ENCODE measurements at places on chromosomes 3 and 15.

- DNase-seq: no peak
Observed at GRCh38 chr15:25701721-25702465, 161.2 kb downstream of the ATP10A start.

- no peak for DNase-seq
Observed at GRCh38 chr15:61115241-61115640, 113.9 kb downstream of the RORA start.

- peak; percentile 48 for DNase-seq
Observed at GRCh38 chr3:9352917-9353752, 9.7 kb upstream of the THUMPD3 start.

- DNase-seq: no peak
Observed at GRCh38 chr15:59812889-59813288, 123.8 kb upstream of the BNIP2 start.

DNA sequence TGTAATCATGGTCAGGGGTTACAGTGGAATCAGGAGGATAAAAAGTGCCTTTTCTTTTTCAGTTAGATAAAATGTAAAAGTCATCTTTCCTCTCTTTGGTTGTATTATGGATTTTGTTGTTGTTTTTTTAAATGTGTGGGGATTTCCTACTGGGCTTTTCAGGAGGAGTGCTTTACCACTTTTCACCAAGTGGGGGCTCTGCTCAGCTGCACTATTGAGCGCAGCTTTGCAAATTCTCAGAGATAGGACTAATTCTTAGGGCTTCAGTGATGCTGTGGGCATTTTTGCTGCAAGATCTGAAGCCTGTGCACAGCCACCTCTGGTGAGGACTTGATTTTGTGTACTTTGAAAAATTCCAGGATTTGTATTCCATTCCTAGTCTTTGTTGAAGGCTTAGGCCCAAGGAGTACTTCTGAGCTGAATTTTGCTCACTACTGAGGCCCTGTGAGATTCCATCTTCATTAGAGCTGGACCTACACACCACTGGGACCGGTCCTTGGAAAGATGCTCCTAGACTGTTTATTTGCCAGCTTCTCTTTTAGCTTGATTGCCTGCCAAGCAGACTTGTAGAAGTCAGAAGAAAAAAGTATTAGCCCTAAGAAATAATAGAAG, 7.5 kb downstream of the GNB5 start:
- DNase-seq: no peak

GRCh38 chr15:63874616-63875015, 40.9 kb upstream of the HERC1 start:
- no peak for DNase-seq

DNA sequence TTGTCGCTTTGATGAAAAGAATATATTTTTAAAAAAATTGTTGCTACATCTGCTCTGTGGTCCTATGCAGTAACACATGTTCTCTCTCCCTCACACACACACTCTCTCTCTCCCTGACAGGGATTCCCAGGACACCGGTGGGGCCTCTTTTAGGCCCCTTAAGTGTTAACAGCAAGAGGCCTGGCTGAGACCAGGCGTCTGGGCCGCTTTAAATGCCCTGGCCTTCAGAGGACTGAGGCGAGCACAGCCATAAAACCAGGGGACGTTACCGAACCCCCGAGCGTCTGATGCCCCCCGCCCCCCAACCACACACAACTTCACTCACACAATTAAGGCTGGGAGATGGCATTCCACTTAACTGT, 1.7 kb downstream of the BNC1 start:
- no peak for DNase-seq

DNA sequence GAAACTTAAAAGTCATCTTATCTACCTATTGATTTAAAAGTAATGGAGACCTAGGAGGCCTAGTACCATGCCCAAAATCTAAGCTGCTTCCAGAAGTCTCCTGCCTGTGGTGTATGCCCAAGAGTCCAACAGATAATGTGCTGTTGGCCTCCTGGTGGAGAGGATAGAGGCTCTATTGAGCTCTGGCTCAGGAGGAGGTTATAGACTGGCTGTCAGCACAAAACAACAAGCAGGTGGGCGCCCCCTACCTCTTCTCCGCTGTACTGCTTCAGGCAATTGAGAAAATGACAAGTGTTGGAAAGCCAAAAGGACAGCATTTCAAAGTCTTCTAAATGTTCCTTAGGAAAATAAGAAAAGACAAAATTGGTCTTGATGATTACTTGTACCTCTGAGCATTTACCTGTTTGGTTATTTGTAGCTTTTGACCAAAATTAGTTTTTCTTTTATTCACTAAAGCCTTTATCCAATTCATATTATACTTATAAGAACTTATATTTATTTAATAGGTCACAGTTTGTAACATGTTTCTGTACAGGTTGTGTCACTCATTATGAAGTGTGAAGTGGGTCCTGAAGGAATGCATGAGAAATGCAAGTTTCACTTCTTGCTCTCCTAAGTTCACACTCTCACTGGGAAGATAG, 17.2 kb upstream of the GNB5 start:
- DNase-seq: peak; percentile 64

- no peak for DNase-seq
Observed at GRCh38 chr3:130342821-130343661, 2.4 kb upstream of the COL6A5 start.

- DNase-seq: no peak
Observed at GRCh38 chr3:193827040-193827669, 234.1 kb downstream of the OPA1 start.

GRCh38 chr15:68794863-68795262, 25.8 kb downstream of the ANP32A start:
- DNase-seq: no peak

DNA sequence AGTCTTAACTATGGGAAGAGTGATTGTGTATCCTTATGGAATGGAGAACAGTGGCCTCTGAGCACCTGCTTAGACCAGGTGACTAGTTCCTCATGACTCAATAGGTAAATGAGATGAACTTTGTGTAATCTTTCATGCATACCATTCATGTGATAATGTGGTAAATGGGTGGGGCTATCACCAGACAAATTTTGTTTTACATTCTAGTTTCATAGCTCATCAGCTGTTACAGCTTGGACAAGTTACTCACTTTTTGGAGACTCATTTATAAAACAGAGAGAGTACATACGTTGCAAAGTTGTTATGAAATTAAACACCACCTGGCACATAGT, 103.7 kb upstream of the TGFBR2 start:
- no peak for DNase-seq

GRCh38 chr15:81106560-81106959, 27.5 kb upstream of the CFAP161 start:
- DNase-seq: peak; percentile 10

DNA sequence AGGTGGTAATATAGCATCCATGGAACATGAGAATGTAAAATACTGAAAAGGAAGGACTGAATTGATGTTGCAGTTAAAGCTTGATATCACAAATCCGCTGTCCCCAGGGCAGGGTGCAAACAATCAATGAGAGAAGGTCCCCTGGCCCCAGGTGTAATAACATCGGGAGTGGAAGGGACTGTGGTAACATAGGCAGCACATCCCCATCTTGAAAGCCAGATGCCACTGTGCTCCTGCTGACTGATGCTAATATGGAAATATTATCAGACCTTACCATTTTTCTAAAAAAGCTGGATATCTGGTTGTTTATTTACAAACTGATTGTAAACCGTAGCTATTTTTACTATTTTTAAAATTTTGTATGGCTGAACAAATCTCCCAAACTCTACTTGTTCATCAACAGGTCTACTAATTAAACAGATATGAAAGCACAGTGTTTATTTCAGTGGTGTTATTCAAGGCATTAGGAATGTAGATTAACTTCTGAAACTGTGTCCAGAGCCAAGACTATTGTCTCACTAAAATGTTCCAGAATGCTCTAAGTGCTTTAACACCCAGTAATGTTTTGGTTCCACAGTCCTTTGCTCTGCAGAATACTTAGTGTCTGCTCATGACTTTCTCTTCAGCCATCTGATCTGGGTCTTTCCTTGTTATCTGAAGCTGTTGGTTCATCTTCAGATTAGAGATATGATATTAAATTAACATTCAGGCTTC, 386.0 kb upstream of the RARB start:
- no peak for DNase-seq

DNA sequence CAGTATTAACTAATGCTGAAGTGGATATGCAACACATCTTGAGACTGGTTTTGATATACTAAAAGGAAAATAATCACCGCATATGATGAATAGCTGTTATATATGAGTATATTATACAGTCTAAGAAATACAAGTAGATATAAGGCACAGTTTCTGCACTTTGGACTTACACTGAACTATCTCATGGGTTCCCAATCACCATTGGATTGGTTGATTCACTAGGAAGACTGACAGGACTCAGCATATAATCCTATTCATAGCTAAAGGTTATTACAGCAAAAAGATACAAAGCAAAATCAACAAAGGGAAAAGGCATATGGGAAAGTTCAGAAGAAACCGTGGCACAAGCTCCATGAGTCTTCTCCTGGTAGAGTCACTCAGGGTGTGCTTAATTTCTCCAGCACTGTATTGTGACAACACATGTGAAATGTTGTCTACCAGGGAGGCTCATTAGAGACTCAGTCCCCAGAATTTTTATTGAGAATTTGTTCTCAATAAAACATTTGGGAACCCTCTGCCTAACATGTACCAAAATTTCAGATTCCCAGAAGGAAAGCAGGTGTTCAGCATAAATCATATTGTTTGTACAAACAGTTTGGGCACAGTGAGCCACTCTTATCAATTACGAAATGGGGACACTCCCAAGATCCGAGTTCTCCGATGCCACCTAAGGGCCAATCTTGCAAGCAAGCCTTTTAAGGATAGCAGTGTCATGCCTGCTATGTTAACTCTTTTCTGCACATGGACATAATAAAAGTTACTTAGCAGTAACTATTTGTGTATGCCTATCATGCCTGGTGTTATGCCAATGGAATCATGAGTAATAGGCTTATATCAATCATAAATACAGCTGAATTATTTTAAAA, 26.8 kb downstream of the CMC1 start:
- no peak for DNase-seq

GRCh38 chr3:992871-993270, 100.0 kb upstream of the CNTN6 start:
- no peak for DNase-seq

GRCh38 chr3:169879845-169880575, 10.3 kb upstream of the LRRC31 start:
- no peak for DNase-seq

- DNase-seq: no peak
Observed at GRCh38 chr15:30827625-30828303, 76.0 kb upstream of the FAN1 start.

DNA sequence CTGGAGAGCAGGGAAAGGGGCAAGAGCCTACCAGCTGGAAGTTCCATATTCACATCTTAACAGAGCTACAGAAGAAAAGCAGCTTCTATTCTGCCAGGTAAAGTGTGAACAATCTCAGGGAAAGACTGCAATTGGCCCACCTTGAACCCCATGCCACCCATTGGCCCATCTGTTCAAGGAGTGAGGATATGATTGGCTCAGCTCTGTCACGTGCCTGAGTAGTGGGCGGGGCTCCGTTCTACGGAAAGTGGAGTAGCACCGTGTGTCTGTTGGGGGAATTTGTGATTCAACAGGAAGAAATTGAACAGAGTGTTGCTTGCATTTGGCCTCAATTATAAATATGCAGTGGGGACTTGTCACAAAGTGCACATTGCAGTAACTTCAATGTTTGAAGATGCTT, 81.8 kb downstream of the MINAR1 start:
- DNase-seq: no peak

DNA sequence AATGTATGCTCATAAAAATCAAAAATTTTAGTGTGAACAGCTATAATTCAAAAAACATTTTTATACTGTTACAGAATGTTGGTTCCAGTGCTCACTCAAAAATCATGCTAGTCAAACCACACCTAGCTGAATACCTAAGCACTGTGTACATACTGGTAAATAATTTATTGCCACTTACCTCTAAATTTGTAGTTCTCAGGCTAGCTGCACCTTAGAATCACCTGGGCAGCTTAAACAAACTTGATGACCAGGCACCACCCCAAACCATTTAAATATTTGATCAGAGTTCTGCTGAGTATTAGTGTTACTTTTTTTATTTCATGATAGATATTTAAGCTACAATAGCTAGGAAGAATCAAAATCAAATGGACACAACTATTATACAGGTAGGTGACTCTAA, 32.3 kb upstream of the TMCO5A start:
- no peak for DNase-seq

- no peak for DNase-seq
Observed at GRCh38 chr15:100536733-100537132, 8.0 kb upstream of the CERS3 start.

DNA sequence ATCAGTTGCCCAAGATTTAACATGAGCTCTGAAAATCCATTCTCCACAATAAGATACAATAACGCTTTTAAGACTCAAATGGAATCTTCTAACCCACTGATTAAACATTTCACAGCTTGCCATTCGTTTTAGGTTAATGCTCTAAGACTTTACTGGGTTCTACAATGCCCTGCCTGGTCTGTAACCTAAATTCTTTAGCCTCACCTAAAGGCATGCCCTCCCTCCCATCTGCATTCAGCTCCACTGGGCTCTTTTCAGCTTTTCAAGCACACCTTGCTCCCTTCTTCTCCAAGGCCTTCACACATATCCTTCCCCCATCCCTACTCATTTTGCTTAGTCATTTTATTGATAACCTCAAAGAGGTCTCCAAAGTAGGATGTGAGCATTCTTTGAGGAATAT, 290.9 kb downstream of the LSAMP start:
- DNase-seq: no peak

- no peak for DNase-seq
Observed at GRCh38 chr3:184322731-184323487, 8.5 kb downstream of the EIF4G1 start.

GRCh38 chr3:7546253-7546652, 685.3 kb downstream of the GRM7 start:
- no peak for DNase-seq

DNA sequence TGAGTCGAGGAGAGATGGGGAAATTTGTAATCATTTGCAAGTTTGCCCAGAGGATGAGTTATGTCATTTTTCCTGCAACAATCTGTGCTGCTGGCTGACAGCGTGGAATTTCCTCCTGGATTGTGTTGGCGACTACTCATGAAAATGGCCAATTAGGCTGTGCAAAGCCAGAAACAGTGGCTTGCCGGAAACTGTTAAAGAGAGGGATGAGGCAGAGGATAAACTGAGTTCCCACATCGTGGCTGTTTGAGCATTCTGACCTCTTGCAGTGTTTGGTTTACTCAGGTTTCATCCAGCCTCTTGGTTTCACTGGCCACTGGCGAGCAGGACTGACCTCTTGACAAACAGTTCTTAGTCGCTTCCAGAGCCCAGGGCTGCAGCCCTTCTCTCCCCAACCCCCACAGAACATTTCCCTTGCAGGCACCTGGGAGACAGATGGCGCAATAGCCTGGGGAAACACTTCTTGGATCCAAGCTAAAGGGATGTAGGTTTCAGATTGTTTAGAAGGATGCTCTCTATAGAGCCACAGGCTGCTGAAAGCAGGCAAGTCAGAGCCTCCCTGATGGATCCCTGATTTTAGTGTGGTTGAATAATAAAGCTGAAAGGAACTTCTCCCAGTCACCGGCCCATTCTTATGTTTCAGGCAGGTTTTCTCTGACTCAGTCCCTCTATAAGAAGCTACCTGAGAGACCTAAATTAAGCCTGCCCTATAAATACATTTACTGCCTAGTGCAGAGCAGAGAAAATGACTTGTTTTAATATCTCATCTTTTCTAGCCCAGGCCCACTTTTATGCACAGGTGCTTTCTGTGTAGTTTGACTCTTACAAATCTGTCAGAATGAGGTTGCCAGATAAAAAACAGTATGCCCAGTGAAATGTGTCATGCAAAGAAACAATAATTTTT, 92.8 kb upstream of the UBE2E1 start:
- no peak for DNase-seq

- no peak for DNase-seq
Observed at GRCh38 chr15:65906396-65906795, 37.1 kb downstream of the RAB11A start.

GRCh38 chr3:107523289-107523538, 452 bp downstream of the BBX start:
- DNase-seq: no peak
